SHP77 (cell line): ENCODE measurements at places on chromosomes 2 and 18.
A peak's percentile ranks its signal among the peaks of the same experiment; 100 is the strongest.

GRCh38 chr2:37644191-37644590 is 27.3 kb downstream of the CDC42EP3 start:
- no peak for DNase-seq

GRCh38 chr18:10689236-10690034 is 163.6 kb downstream of the NAPG start:
- DNase-seq: no peak

DNA sequence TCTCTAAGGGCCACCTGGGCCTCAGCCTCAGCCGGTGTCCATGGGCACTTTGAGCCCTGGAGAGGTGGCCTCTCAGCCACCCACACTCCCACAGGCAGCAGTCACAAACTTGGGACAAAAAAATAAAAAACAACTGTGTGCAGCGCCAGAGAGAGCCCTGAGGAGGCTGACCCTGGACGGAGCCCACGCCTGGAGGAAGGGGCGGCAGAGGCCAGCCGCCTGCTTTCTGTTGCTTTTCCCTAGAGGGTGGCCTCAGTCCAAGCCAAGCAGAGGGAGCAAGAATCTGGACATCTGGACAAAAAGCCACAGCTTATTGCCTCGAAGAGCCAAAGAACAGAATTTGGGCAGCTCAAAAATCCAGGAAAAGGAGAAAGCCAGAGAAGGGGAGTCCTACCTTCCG is 43.3 kb upstream of the LDLRAD4 start:
- no peak for DNase-seq

- no peak for DNase-seq
These were observed 115.5 kb upstream of the CYP26B1 start for GRCh38 chr2:72263043-72263775.

GRCh38 chr2:28102455-28102874 is 211.9 kb downstream of the BABAM2 start:
- DNase-seq: no peak

GRCh38 chr2:23513872-23514793 is 129.2 kb downstream of the KLHL29 start:
- DNase-seq: no peak

- DNase-seq: peak; percentile 3
These were observed 127.6 kb upstream of the SPOPL start for GRCh38 chr2:138373993-138374408.

DNA sequence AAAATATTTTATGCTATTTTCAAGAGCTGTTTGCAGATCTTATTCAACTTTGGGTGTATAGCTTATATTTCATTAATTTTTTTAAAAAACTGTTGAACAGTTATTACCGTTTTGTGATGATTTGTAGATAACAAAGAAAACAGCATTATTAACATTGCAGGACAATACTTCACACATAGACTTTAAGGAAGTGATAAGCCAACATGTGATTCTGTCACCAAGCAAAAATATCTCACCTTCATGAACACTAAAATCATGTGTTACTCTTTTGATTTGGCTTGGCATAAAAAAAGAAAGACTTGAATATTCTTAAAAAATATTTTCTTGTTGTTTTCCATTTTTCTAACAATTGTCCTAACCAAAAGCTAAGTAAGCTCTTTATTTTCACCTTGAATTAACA is 33.0 kb downstream of the SLC35F5 start:
- no peak for DNase-seq

DNA sequence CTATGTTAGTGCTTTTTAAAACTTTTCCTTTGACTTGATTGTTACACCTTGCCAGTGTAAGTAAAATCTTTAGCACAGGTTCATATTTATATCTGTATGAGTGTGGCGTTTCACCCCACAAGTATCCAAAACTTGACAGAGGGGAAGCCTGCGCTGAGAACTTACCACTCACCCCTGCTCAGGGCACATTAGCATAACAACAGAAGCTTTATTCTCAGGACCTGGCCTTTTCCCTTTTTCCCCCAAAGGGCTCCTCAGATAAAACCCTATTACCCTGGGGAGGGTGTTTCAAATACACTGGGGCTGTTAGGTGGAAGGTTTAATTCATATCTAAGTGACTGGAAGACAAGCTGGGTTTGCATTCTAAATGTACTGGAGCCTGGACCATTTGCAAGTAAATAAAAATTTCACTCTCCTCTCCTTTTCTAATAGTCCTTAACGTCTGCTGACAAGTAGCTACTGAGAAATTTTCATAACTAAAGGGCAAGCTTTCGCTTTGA is 276.6 kb downstream of the RNF152 start:
- no peak for DNase-seq

DNA sequence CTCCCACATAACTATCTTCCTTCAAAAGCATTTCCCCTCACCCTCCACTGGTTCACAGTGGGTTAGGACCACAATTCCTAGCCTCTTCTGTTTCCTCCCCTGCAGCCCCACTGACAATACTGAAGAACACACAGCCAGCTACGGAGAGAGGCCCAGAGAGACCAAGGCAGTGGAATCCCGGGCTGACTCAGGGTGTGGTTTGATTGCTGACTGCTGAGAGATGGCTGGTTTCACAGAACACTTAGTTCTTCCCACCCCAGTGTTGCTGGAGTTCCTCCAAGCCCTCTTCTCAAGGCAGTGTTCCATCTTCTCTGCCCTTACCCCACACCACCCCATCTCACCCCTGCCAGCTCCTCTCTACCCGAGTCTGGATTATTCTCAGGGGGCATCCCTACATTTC is 43.3 kb upstream of the ZFP36L2 start:
- no peak for DNase-seq

DNA sequence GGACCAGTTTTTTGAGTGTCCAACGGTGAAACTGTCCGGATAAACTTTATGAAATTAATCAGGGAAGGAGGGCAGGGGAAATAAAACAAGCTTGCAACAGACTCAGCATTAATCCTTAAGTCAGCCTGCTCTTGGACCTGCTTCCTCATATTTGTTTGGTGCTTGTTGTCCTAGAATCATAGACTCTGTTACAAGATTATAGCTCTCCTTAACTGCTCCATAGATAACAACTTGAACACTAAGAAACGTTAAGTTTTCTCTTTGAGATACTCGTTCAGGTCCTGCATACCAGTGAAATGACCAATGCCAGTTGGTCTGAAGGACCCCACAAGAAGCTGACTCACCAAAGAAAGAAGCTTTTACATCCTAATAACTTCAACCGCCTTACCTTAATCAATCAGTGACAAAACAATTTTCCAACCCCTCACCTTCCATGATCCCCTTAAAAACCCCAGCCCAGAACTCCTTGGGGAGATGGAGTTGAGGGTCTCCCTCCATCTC is 493.2 kb downstream of the PID1 start:
- DNase-seq: no peak

- DNase-seq: no peak
These were observed 94.2 kb upstream of the DLX2 start for GRCh38 chr2:172196768-172197431.

DNA sequence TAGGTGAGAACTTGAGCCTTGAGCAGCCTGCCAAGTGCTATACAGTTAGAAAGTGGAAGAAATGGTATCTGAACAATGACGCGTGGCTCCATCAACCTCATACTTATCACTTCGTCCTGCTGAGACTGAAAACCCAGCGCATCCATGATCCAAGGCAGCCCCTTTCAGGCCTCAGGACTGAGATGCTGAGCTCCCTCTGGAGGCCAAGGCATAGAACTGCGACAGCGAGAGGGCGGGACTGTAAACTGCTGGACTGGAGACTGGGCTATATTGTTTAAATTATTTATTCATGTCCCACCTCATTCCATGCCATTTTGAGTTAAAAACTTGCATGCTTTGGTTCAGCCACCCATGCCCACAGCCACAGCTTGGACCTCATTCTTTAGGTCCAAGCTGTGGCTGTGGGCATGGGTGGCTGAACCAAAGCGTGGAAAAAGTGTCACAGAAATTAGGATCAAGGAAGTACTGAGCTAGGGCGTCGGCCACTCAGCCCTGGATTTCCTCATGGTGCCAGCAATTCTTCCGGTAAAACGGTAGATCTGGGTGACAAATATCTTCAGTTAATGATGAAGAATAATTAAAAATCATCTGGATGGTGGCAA is 195.5 kb downstream of the L3MBTL4 start:
- peak; percentile 26 for DNase-seq

GRCh38 chr2:96353032-96353561 is 17.5 kb downstream of the NCAPH start:
- peak; percentile 82 for DNase-seq

GRCh38 chr2:68765739-68766375 is 31.2 kb downstream of the ARHGAP25 start:
- DNase-seq: no peak

- DNase-seq: no peak
These were observed 359.3 kb downstream of the GALNT13 start for GRCh38 chr2:154231021-154231420.

GRCh38 chr2:192854706-192855105 is 660.0 kb upstream of the TMEFF2 start:
- no peak for DNase-seq

- no peak for DNase-seq
These were observed 110.3 kb upstream of the WDSUB1 start for GRCh38 chr2:159396799-159397198.

- no peak for DNase-seq
These were observed 236.5 kb downstream of the DYM start for GRCh38 chr18:49223837-49224529.

- no peak for DNase-seq
These were observed 150.8 kb downstream of the THSD7B start for GRCh38 chr2:136916131-136916530.

DNA sequence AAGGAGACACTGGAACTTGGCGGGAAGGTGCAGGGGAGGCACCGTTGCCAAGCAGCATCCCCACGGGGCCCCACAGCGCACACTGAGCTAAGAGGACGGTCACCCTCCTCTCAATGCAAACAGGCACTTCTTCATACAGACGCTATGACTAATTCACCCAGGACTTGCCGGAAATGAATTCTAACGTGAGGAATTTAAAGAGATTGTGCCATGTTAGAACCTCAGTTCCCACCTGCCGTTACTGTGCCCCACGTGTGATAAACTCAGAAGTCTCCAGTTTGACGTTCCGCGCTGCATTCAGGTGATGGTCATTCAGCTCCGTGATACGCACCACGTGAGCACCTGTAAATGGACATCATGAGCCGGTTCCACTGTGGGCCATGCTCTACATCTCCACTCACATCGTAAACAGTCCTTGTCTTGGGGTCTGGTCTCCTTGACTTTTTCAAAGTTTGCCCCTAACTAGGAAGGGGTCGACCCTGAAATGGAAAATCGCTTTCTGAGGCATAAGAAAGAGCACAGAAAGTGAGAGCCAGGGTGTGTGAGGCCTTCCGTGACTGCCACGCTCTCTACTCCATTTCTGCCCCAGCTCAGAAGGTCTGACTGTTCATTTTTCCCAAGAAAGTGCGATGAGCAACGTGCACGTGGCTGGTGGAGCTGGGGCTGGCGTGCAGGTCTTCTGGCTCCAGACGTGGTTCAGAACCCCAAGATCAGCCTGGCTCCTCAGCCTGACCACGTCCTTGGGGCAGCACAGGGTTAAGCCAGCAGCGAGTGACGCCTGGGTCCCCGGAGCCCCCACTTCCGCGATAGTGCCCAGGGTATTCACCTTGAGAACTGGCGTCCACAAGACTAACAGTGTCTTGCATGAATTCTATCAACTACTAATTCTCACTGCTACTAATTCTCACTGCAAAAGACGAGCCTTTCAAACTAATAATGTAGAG is 35.1 kb downstream of the TMEM18 start:
- DNase-seq: no peak

GRCh38 chr2:126835831-126836230 is 62.9 kb upstream of the TEX51 start:
- DNase-seq: no peak

- no peak for DNase-seq
These were observed 37.0 kb downstream of the POLR1A start for GRCh38 chr2:86068648-86069047.

DNA sequence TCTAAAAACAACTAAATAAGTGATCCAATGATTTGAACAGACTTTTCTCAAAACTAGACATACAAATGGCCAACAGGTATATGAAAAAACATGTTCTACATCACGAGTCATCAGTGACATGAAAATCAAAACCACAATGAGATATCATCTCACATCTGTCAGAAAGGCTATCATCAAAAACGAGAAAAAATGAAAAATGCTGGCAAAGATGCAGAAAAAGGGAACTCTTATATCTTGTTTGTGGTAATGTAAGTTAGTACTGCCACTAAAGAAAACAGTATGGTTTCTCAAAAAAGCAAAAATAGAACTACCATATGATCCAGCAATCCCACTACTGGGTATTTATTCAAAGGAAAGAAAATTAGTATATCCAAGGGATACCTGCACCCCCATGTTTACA is 255.3 kb upstream of the FBXO11 start:
- no peak for DNase-seq

GRCh38 chr2:187050409-187050998 is 201.5 kb upstream of the ZSWIM2 start:
- no peak for DNase-seq

GRCh38 chr18:30971338-30971956 is 71.1 kb downstream of the DSC3 start:
- peak; percentile 27 for DNase-seq

DNA sequence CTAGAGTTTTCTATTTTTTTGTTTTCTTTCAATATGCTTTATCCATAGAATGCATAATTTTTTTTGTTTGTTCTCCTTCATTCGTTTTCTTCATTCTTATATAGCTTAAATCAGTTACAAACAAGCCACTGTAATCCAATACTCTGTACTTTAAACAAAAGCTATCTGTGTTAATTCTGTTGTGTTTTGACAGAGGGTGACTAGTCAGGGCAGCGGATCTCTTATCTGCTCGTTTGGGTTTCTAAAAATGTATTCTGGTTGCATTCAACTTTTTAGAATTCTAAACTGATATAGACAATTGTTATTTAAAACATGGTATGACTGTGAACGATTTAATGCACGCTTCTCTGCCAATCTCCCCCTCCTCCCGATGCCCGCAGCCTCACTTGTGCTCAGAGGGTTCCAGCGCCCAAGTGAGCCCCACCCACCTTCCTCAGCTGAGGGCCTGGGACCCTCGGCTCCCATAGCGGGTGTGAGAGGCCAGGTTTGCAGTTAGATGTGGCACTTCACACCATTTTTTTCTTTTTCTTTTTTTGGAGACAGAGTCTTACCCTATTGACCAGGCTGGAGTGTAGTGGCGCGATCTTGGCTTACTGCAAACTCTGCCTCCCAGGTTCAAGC is 44.1 kb downstream of the NCK2 start:
- no peak for DNase-seq

GRCh38 chr2:64455545-64455944 is 1.6 kb downstream of the LGALSL start:
- DNase-seq: no peak

- DNase-seq: no peak
These were observed 7.1 kb upstream of the CELF4 start for GRCh38 chr18:37572736-37573135.

GRCh38 chr2:109151519-109151918 is 22.5 kb downstream of the SH3RF3 start:
- DNase-seq: no peak

DNA sequence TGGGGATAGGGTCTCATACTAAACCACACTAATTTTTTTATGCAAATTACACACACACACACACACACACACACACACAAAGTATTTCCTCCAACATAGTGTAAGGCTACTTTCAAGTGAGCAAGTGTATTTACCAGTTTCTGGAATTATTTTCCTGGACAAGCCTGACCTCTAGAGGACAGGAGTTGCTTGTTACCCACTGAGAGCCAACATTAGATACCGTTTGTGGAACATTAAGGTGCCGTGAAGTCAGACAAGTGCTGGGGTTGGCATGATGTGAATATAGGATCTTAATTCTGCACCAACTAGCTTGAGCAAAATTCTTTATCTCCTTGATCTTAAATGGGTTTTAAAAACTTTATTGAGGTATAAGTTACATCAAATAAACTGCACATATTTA is 39.3 kb upstream of the SERPINB2 start:
- peak; percentile 65 for DNase-seq
